Stimulated activated naive CD4-positive, alpha-beta T cell (primary cell): ENCODE measurements at places on chromosomes 16 and 17.

- no peak for DNase-seq
These were observed 1.1 kb downstream of the CACNB1 start for GRCh38 chr17:39196241-39196807.

DNA sequence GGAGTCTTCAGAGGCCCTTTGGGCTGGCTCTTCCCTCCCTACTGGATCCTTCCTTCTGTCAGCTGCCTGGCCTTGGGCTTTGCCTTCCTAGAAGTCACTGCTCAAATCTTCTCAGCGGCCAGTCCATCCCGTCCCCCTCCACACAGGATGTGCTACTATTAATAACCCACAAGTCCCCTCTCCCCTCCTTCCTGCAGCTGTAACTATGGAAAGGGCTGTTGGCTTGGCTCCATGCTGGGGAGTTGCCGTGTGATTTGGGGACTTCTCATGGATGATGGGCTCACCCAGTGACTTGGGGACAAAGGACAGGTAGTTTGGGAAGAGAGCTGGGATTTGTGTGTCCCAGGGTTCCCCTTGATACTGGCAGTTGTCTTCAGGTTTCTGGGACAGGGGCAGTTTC is 19.4 kb downstream of the TMEM94 start:
- no peak for DNase-seq

DNA sequence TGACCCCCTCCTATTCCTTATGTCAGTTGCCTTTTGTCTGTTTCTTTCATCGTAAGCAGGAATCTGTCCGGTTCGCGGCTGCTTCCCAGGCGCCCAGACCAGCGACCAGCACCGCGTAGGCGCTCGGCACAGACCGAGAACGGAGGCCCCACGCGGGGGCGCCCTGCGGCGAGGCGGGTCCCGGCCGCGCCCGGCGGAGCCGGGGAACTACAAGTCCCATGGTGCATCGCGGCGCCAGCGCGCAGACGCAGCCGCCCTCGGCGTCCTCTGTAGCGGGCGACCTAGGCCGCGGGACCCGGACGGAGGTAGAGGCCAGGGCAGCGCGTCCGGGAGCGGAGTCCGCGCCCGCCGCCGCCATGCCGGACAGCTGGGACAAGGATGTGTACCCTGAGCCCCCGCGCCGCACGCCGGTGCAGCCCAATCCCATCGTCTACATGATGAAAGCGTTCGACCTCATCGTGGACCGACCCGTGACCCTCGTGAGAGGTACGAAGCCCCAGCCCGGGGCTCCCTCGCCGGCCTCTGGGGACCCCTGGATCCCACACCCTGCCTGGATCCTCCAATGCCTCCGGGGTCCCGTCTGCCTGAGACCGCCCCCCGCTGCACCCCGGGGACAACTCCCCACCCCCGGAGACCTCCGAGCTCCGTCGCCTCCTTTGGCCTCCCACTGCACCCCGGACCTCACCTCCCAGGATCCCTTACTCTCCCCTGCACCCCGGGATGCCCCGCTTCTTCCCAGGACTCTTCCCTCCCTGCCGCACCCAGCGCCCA is at the start of gene NDUFB10:
Gene NDUFB10 (plus strand): TSS at position 270 of the 771 bp plus-strand sequence. CDS start 87 bp downstream, at position 357.
- peak; percentile 71 for DNase-seq

DNA sequence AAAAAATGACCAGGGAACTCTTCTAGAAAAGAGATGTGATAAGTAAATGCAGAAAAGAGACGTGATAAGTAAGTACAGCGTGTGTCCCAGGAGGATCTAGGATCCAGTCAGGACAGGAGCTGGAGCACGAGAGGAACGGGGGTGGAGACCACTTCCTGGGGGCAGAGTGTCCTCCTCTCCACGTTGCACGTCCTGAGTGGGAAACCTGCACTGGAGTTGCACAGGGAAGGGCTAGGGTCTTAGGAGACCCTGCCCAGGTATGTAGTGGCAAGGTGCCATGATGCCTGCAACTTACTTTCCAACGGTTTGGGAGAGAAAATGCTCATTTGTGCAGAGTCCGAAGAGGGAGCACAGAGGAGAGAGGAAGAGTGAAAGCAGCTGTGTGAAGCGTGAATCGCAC is 55.8 kb downstream of the RNF213 start:
- no peak for DNase-seq

DNA sequence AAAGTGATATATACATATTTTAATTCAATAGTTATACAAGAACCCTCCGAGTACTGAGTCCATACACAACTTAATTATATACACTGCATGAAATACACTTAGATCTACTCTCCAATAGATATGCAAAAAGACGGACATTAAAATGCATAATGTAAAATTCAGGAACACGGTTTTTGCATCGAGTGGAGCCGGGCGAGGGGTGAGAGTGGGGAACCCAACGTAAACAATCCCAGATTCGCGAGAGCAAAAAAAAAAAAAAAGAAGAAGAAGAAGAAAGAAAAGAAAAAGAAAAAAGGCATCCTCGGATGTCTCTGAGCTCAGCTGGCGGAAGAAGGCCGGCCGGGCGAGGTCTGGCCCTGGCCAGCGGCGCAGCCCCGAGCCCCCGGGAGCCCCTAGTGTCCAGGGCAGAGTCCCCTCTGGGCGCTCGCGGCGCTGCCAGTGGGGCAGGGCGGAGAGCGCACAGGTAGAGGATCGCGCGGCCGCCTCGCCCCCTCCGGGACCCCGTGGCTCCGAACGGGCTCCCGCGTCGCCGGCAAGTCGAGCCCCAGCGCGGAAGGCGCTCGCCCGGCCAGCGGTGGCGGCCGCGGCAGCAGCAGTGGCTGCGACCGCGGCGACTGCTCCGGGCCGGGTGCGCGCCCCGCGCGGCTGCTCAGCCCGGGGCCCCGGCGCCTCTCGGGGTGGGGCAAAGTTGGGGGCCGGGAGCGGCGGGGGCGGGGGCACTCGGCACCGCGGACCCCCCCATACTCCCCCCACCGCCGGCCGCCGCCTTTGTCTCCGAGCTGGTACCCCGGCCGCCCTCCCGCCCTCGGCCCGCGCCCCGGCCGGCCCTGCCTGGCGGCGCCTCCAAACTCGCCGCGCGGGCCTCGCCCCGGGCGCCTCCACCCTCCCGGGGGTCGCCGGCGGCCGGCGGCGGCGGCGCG is 9.6 kb upstream of the ZFHX3 start:
- no peak for DNase-seq

GRCh38 chr17:63931981-63932561 is at the start of gene CD79B:
Gene CD79B, minus strand, starts transcription at chr17:63932331. Its CDS starts 70 bp downstream, at chr17:63932261.
- no peak for DNase-seq

- DNase-seq, result peak; percentile 53
These were observed 265.1 kb downstream of the PRKCA start for GRCh38 chr17:66567234-66568170.

- no peak for DNase-seq
These were observed 8.5 kb downstream of the SNTB2 start for GRCh38 chr16:69195369-69196029.

DNA sequence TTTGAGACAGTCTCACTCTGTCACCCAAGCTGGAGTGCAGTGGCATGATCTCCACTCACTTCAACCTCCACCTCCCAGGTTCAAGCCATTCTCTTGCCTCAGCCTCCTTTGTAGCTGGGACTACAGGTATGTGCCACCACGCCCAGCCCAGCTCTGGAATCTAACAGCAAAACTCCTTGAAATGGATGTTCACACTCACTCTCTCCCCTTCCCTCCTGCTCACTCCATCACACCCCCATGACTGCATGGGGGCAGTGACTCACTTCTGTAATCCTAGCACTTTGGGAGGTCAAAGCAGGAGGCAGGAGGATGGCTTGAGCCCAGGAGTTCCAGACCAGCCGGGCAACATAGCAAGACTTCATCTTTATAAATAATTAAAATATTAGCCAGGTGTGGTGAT is 11.1 kb upstream of the TFAP4 start:
- no peak for DNase-seq

DNA sequence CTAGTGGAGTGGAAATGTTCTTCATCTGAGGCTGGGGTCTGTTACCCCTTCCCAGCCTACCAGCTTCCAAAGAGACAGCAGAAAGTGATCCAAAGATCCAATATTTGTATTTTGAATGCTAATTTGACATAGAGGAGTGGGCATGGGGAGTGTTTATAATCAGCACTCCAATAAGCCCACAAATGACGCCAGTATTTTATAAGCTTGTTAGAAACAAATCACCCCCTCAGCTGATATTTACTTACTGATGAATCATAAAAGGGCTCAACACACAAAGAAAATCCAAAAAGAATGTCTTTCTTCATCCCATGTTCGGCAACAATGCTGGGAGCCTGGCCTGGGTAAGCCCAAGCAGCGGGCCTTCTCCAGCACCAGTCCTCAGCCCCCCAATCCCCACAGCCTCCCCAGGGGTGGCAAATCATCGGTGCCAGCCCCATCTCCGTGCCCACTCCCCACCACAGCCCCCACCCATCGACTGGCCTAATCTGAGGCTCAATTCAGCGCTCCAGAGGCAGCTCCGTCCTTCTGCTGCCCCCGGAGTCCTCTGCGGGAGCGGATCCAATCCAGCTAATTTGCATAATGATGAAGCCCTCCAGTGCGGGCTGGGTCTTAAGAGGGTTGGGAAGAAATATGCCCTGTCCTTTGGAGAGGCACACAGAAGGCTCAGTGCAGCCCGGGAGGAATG is 169.5 kb downstream of the C16orf78 start:
- DNase-seq, result no peak

DNA sequence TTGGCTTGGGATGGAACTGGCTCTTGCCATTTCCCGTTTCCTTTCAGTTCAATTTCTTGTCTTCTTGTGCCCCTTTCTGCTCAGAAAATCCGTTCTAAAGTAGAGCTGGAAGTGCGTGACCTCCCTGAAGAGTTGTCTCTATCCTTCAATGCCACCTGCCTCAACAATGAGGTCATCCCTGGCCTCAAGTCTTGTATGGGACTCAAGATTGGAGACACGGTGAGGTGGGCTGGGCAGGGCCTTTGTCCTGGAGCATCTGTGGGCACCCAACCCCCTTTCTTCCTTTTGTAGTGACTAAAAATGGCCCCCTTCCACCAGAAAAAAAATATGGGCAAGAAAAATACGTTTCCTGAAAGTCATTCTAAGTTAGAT is 32.9 kb upstream of the EFCAB13 start:
- no peak for DNase-seq

- peak; percentile 21 for DNase-seq
These were observed 631 bp downstream of the KREMEN2 start for GRCh38 chr16:2964475-2965336.

- no peak for DNase-seq
These were observed 702 bp downstream of the IRX5 start for GRCh38 chr16:54931120-54932014.

DNA sequence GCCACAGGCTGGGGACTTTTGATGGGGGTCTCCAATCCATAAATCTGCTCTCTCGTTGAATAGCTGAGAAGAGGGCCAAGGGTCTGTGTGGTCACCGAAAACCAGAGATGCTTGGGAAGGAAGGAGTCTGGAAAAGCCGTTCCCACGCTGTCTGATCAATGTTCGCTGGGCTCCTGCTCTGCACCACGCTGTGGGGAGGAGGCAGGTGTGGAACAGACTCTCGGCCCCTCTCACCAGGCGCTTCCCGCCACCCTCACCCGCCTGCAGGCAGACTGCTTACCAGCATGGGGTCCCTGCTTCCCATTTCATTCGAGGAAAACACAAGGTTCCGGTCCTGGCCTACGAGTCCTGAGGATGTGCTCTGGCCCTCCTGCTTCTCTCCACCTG is 702 bp upstream of the ALDH3A1 start:
- DNase-seq, result no peak

DNA sequence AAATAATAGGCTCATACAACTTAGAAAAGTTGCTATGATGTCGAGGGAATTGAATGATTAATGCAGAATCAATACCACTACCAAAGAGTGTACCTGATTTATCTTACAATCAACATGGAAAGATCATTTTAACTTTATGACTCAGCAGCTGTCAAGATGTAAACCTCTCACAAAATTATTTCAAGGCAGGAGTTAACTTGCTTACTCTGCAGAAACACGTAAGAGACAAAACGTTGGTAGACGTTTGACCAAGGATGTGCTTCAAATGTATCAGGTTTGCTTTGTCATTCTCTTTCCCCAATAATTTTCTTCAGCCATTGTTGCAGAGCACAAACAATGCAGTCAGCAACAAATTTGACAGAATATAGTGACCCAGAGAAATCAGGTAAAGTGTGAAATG is 415.8 kb upstream of the KIF2B start:
- DNase-seq, result no peak

DNA sequence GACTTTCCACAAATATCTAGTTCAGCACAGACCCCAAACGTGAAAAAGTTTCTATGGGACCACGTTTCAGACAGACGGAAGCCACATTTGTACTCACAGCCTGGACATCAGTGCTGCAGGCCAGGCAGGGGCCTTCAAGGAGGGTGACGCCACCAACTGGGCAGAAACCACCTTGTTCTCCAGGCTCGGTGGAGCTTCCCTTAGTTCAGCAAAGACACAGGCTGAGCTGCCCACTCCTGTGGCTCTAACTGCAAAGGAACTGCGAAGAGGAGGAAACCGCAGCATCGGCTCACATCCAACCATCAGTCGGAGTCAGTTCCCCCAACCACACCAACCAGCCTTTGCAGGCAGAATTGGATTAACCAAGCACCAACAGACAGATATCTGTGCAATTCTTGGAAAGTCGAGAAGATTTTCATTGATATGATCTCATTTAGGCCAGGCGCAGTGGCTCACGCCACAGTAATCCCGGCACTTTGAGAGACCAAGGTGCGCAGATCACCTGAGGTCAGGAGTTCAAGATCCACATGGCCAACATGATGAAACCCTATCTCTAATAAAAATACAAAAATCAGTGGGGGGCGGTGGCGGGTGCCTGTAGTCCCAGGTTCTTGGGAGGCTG is 73.3 kb upstream of the CNEP1R1 start:
- DNase-seq, result no peak

DNA sequence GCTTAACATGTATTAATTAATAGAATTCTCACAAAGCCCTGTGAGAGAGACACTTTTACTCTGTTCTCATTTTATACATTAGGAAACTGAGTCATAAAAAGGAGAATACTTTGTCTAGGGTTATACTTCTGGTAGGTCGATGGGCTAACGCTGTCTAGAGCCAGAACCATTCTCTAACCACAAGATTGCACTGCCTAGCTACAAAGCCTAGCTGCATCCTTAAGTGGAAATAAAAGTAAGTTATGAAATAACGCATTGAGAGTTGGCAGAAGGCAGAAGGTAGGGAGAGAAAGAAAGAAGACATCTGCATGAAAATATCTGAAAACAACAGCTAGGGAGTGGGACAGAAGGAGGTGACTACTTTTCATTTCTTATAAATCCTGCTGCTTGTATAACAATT is 33.2 kb downstream of the IRX6 start:
- DNase-seq, result no peak
